Right renal pelvis (tissue), 4 donors: ENCODE measurements at places on chromosomes 16 and 17.
A peak's percentile ranks its signal among the peaks of the same experiment; 100 is the strongest.

DNA sequence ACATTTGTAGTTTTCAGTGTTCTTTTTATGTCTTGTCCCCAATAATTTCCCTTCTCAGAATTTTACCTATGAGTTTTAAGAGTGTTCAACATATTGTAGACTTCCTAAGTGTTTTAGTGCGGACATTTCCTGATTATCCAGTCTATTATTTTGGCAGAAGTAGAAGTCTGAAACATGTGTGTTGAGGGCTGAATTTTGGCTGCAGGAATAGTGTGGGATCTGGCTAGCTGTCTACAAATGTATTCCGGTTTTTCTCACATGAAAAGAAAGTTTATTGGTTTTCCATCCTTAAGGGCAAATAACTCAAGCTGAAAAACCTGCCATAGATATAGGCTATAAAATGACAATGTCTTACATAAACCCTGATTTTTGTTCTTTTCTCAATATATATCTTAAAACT, 33.0 kb upstream of the CA10 start:
- no peak for DNase-seq

DNA sequence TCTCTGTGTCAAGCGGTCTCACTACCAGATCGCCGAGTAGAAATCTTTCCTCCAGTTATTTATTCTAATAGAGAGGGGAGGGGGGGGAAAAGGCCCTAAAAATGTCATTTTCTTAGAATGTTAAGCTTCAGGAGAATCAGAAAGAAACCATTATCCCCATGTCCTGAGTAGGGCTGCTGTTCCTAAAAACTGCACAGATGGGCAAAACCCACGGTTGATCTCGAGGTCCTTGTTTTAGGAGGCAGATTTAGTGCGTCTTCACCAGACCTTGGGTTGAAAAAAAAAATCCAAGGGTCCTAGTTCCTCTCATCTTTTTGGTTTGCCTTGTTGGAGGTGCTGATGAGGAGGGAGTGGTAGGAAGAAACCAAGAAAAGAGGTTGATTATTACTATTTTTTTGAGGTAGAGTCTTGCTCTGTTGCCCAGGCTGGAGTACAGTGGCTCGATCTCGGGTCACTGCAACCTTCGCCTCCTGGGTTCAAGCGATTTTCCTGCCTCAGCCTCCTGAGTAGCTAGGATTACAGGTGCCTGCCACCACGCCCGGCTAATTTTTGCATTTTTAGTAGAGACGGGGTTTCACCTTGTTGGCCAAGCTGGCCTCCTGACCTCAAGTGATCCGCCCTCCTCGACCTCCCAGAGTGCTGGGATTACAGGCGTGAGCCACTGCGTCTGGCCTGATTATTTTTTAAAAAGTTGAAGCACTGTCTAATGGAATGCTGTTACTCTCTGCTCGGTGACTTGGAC, 1.4 kb downstream of the CBFB start:
- DNase-seq = no peak

DNA sequence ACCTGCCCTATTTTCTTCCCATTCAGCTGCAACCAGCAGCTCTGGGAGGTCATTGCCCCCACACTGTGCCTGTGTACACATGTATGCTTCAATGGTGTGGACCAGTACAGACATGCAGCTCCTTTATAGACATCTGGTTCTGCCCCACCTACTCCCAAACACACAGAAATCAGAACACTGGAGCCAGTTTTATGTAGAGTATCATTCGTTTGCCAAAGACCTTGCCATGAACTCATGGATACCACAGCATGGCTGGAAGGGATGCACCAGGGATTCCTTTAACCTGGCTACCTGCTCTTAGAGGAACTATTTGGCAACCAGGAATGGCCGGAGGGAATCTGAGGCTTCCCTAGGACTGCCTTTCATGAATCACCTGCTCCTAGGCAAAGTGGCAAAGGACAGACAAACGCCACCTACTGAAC, 60.4 kb downstream of the ZFHX3 start:
- no peak for DNase-seq

GRCh38 chr17:50207792-50208567, 6.5 kb upstream of the COL1A1 start:
- DNase-seq = no peak

DNA sequence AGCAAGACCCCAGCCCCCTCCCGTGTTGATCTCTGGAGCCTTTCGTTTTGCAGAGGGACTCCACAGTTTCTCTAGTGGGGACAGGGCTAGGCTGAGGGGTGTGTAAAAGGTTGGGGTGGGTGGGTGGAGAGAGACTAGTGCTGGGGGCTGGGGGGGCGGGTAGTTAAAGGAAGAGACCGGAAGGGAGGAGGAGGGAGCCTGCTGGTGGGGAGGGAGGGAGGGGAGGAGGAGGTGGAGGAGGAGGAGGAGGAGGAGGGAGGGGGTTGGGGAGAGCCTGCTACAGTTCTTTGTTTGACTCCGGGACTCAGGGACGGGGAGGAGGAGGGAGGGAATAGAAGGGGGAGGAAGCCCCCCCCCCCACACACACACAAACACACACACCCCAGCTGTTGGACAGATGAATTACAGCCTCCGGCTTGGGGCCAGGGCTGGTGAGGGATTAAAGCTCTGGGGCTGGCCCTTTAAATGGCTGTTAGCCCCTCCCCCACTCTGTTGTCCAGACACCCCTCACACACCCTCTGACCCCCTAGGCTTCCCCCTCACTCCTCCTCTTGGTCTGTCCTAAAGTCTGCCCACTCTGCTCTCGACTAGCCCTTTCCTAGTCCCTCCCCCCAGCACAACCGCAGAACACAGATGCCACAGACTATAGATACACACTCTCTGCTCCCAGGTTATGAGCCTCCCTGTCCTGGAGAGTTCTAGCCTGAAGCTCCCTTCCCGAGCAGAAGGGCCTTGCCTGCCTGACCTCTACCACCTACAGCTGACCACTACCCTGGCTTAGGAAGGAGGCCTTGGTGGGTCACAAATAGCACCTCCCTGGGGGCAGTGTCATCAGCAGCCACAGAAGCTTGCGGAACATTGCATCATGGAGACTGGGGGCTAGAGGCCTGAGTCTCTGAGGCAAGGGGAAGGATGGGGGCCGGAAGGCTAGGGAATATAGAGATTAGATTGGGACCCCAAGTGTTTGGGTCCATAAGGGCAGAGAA, 4.4 kb downstream of the KDM6B start:
- DNase-seq = peak; percentile 63

GRCh38 chr16:85568519-85568918, 44.6 kb upstream of the GSE1 start:
- no peak for DNase-seq

- no peak for DNase-seq
These were observed 9.1 kb upstream of the RAB5C start for GRCh38 chr17:42163696-42164407.

- DNase-seq = no peak
These were observed 17.7 kb downstream of the KSR1 start for GRCh38 chr17:27473748-27474609.

- DNase-seq = no peak
These were observed 146.4 kb downstream of the RBFOX3 start for GRCh38 chr17:79464318-79465010.

DNA sequence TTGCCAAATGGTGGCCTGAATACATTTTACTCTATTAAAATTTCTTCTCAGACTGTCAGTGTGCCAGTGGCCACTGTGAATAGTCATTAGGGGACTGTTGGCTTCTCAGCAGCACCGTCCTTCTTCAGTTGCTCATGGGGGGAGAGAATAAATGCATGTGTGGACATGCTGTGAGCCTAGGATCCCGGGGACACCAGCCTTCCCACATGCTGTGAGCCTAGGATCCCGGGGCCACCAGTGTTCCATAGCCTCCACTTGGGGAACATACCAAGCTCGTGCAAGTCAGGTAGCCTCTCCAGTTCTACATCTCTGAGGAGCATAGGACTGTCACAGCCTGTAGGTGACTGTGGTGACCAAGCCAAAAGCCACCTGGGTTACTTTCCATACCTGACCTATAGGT, 51.5 kb downstream of the BANP start:
- DNase-seq = no peak

DNA sequence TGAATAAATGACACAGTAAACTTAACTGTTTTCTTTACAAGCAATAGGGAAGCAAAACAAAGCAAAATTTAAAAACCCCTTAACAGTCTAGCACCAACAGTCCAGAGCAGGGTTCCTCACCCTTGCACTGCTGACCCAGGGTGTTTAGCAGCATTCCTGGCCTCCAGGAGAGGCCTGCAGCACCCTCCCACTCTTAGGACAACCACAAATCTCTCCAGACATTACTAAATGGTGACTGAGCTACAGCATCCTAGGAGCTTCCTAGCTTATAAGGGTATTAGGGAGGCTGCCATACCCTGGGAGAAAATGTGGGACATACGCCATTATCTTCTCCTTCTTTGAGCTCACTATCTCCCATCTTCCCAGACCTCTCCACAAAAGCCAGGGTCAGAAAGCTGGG, 15.9 kb downstream of the POLG2 start:
- no peak for DNase-seq

- DNase-seq = no peak
These were observed 2.5 kb downstream of the CARHSP1 start for GRCh38 chr16:8866118-8866883.

GRCh38 chr16:7571366-7571765, 238.7 kb downstream of the RBFOX1 start:
- no peak for DNase-seq

DNA sequence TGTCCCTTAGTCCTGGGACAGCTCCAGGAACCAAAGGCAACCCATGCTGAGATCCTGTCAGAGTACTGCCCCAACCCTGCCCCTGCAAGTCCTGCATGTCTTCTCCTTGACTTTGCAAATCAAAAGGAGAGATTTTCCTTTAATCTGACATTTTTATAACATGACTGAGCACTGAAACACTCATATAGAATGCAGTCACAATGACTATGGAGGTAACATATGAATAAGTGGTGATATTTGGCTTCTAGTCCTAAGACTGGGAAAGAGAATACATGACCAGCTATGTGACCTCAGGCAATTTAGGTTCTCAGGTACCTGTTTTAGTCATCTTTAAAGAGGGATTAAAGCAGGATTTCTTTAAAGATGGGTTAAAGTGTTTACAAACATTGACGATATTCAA, 941.6 kb upstream of the CDH8 start:
- DNase-seq = no peak

DNA sequence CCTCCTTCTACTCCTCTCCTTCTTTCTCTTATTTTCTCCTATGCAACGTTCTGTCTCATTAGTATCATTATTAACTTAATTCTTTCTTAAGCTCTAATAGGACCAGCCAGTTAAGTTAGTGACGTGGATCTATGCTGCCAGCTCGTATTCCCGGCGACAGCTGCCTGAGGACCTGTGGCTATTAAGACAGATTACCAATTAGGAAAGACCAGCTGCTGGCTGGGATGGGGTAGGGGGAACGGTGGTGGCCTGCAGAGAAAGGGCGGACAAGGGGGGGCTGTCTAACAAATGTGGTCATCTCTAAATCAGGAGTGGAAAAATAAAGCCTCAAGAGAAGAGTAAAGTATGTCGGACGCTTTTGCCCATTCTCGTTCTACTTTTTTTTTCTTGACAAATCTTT, 770 bp upstream of the MYH3 start:
- no peak for DNase-seq

DNA sequence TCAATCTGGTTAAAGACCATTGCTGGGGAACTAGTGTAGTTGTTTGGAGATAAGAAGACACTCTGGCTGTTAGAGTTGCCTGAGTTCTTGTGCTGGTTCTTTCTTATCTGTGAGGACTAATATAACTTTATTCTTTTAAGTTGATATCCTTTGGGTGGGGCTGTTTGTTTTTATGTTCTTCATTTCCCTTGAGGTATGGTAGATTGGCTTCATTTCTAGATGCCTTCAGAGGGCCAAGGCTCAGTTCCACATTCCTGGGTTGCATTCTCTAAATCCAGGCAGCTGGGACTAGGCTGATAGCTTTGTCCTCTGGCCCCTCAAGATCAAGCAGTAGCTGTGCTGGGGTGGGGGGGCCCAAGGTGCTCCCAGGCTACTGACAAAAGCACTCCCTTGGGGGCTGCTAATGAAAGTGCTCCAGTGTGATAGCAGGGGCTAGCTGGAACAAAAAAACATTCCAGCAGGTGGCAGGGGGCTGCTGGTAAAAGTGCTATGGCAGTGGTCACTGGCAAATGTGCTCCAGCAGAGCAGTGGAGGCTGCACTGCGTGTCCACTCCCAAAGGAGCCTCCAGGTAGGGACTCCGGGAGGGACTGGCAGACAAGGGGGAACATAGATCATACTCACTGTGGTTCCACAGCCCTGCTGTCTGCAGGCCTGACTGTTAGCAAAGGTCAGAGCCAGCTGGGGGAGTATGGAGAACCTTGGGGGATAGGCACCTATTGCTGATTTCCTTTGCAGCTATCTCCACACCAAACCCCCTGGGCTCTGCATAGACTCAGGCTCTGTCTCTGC, 45.9 kb upstream of the KCNJ16 start:
- DNase-seq = no peak

DNA sequence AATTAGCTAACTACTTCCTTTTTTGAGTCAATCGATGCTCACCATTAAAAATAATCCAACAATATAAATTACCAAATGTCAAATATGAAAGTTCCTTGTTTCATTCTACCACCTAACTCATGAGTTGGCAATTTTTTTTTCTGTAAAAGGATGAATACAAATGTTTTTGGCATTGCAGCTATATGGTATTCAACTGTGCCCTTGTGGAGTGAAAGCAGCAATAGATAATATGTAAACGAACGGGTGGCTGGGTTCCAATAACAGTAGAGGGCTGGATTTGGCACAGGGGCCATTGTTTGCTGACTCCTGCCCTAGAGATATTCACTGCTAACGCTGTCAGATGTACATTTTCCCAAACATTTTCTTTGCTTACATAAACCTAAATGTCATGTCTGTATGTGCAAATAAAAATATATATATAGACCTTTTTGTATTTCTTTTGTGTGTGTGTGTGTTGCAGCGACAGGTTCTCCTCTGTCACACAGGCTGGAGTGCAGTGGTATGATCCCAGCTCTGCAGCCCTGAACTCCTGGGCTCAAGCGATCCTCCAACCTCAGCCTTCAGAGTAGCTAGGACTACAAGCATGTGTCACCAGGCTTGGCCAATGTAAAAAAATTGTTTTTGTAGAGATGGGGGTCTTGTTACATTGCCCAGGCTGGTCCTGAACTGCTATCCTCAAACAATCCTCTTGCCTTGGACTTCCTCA, 73.9 kb downstream of the RPGRIP1L start:
- DNase-seq = no peak

- DNase-seq = peak; percentile 97
These were observed 453 bp upstream of the MYH10 start for GRCh38 chr17:8630802-8631553.
